Left hindlimb (tissue), 1 donor: ENCODE measurements at places on chromosomes 7 and 10.
A peak's percentile ranks its signal among the peaks of the same experiment; 100 is the strongest.

DNA sequence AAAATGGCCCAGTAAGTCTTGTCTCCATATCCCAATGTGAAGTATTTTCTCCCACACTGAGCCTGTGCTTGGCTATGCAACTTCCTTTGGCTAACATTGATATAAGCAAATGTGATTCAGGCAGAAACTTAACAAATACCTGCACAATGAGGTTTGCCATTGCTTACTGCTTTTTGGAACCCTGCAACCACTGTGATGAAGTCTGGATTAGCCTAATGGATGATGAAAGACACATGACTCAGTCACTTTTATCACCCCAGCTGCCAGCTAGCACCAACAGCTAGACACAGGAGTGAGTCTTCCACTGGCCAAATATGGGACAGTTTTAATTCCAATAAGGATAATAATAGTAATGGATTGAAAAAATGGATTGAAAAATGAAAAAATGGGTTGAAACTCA lies 854.5 kb downstream of the GRM8 start:
- DNase-seq: no peak

- no peak for DNase-seq
Measured at GRCh38 chr7:44471850-44472249, 18.6 kb downstream of the NUDCD3 start.

DNA sequence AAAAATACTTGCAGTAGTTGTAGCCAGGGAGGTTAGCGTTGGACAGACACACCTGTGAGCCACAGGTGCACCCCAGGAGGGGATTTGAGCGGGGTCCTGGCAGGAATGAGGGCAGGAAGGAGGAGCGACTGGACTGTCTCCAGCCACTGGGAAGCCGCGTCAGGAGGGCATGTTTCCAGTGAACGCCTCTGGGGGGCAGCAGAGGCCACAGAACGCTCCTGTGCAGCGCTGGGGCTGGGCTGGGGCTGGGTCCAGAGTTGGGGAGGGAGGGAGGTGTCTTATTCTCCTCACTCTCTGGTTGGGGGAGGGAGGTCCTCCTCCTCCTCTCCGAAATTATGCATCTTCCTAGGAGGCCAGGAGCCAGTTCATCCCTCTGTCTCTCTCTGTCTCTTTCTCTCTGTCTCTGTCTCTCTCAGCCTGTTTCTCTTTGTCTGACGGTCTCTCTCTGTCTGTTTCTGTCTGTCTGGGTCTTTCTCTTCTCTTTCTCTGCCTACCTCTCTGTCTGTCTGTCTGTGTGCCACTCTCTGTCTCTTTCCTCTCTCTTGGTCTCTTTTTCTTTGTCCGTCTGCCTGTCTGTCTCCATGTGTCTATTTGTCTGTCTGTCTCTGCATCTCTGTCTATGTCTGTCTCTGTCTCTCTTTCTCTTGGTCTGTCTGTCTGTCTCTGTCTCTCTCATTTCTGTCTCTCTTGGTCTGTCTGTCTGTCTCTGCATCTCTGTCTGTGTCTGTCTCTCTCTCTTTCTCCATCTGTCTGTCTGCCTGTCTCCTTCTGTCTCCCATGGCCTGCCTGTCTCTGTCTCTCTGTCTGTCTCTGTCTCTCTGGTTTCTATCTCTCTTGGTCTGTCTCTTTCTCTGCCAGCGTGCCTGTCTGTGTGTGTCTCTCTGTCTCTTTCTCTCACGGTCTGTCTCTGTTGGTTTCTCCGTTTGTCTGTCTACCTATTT lies 9.9 kb upstream of the PSMG3 start:
- DNase-seq: peak; percentile 81

- DNase-seq: no peak
Measured at GRCh38 chr10:47311193-47311931, 10.9 kb upstream of the GDF2 start.

GRCh38 chr7:56115852-56116538 lies at the start of gene NUPR2:
NUPR2 (minus strand) TSS chr7:56116417; CDS start chr7:56116314, 103 bp downstream.
- no peak for DNase-seq

DNA sequence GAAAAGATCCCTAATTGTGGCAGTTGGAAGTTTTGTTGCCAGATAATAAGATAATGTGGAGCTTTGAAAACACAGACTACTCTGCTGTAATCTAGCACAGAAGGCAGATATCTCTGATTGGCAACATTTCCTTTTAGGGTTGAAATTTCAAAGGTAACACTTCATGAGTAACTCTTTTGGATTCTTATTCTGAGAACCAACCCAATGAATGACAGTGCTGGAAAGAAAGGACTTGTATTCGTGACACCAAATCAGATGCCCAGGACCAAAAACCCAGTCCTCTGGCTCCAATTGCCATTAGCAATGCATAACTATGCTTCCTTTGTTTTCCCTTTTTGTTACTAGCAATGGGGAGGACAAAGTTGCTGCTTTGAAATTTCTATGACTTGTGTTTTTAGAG lies 41.0 kb upstream of the ELMO1 start:
- no peak for DNase-seq

DNA sequence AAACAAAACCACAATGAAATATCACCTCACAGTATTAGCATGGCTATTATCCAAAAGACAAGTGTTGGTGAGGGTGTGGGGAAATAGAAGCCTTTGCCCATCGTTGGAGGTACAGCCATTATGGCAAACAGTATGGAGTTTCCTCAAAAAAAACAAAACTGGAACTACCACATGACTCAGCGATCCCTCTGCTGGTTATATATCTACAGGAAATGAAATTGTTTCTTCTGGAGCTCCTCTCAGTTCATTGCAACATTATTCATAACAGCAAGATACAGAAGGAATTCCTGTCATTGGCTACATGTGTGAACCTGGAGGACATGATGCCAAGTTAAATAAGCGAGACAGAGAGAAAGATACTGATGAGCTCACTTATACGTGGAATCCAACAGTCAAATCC lies 2.4 kb upstream of the UBE3C start:
- no peak for DNase-seq

GRCh38 chr7:159172400-159172799 lies 27.7 kb upstream of the VIPR2 start:
- DNase-seq: no peak

GRCh38 chr7:105876964-105877601 lies 684 bp upstream of the ATXN7L1 start:
- peak; percentile 49 for DNase-seq

DNA sequence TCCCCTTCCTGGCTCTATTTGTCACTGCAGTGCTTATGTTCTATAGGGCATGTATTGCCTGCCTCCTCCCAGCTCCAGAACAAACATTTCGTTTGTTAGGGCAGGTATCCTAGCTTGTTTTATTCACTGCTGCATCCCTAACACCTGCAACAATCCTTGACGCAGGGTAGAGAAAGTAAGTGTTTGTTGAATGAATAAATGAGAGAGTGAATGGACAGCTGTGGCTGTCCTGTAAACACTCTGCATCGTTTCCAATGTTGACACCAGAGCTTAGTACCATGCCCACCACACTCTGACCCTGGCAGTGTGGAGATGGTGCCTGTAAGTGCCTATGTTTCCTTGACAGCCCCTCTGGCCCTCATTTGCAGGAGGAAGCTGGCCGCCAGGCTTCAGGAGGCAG lies 21.0 kb downstream of the MYH16 start:
- DNase-seq: no peak

DNA sequence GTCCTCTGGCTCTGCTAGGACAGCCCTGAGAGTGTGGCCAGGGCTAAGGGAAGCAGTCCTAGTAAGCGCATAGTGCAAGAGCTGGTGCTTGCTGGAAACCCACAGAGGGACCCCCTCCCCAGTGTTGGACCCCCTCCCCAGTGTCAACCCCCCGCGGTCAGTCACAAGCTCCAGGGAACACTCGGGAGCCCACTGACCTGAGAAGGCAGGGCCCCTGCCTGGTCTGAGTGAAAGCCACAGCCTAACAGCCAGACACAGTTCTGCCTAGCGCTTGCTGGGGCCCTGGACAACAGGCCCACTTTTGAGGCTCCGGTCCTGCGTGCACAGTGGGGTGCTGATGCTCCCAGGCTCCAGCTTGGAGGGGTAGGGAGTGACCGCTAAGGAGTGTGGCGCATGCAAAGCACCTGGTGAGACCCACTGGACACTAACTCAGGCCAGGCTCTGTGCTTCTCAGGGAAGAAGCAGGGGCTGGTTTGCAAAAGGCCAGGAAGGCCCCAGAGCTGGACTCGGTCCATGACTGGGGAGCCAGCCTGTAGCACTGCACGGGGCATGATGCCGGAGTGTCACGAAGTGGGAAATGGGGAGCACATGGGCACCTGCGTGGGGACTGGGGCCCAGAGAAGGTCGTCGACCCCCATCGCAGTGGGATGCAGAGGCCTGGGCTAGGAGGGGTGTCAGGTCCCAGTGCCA lies 175.8 kb upstream of the PPP2R2D start:
- DNase-seq: no peak

- no peak for DNase-seq
Measured at GRCh38 chr7:105806592-105807447, 69.6 kb downstream of the ATXN7L1 start.
